ENCODE measurements at places on chromosomes 11 and 22.

GRCh38 chr22:36052505-36052941 lies 23.9 kb upstream of the RBFOX2 start:
- no peak for DNase-seq

GRCh38 chr11:64661146-64661545 lies 61.9 kb downstream of the NRXN2 start:
- DNase-seq, result no peak

DNA sequence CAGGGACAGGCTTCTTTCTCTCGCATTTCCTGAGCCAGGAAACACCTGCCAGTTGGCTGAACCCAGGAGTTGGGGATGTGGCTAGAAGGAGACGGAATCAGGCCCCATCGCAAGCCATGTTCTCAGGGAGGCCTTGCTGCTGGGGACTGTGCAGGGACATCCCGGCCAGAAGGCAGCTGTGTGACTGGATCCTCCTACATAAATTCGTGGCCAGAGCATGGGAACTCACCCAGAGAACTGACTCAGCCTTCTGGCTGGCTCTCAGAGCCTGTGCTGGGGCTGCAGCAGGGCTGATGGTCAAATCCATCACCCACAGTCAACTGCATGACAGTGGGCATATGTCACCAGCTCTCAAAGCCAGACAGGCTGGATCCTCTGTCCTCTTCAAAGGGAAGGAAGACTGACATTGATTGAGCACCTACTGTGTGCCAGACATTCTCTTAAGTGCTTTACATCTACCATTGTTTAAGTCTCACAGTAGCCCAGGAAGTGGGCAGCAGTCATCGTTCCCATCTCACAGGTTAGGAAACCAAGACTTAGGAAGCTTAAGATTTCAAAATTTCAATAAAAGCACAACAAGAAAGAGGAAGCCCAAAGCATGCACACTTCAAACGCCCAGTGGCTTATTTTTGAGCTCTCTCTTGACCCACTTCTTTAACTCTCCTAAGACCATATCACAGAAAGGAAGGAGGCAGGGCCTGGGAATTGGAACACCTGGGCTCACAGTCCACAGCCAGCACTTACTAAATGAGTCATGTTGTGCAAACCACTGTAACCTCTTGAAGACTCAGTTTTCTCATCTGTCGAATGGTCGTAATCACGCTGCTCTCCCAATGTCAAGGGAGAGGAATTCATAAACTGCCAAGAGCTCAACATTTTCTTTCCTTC lies 30.9 kb upstream of the CACNG2 start:
- DNase-seq, result no peak

DNA sequence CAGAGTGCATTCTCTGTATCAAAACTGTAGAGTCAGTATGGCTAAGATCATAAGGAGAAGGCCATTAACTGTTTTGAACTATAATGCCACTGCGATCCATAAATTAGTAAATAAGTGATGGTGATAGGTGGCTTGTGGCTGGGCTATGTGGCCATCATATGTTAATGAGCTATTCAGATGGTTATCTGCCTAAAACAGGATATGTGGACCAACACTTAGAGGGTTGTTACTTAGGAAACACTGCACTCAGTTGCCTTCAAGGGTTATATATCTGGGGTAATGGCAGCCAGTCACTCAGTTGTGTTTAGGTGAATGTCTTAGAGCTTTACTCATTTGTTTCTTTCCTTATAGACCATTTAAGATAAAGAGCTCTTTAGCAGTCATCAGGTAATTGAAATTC lies 66.0 kb downstream of the PPP2R1B start:
- DNase-seq, result no peak

DNA sequence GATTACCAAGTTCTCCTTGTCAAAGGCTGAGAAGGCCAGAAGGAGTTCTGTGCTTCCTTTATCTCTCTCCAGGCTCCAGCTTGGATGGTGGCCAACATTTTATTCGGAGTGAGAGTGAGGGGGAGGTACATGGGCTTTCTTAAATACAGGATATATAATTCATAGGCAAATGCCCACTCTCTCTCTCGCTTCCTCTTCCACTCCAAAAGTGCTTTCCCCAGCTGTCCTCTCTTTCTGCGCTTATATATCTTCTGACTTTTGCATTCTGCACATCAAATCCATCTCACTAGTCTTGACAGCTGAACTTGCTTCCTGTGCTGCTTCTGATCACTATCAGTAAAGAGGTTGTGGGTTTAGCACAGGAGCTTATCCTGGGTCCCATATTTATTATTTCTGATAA lies 125.4 kb upstream of the ARHGAP20 start:
- DNase-seq, result no peak

All from CD4-positive, alpha-beta T cell treated with Interleukin-15 for 1 hour (primary cell).